ENCODE measurements at places on chromosomes 7 and 10.

DNA sequence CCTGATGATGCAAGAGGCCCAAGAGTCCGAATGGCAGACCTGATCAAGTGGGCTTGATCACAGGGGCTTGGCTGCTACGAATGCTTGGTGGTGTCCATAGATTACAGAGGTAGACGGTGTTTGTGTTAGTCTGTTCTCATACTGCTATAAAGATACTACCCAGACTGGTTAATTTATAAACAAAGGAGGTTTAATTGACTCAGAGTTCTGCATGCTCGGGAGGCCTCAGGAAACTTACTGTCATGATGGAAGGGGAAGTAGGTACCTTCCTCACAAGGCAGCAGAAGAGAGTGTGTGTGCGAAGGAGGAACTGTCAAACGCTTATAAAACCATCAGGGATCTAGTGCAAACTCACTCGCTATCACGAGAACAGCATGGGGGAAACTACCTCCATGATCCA, 268.9 kb upstream of the KLF6 start:
- DNase-seq, result no peak

DNA sequence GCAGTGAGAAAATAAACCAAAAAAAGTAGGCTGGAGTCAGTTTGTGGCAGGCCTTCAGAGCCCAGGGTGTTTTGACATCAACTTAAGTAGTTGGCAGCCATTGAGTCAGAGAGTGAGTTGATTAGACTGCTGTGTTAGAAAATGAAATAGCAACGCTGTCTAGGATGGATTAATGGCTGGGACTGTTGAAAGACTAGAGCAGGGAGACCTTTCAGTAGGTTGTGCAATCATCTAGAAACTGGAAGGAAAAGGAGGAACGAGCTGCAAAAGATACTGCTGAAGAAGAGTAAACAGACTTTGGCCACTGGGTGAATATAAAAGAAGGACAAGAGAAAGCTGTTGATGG, 28.6 kb upstream of the TRIL start:
- no peak for DNase-seq

DNA sequence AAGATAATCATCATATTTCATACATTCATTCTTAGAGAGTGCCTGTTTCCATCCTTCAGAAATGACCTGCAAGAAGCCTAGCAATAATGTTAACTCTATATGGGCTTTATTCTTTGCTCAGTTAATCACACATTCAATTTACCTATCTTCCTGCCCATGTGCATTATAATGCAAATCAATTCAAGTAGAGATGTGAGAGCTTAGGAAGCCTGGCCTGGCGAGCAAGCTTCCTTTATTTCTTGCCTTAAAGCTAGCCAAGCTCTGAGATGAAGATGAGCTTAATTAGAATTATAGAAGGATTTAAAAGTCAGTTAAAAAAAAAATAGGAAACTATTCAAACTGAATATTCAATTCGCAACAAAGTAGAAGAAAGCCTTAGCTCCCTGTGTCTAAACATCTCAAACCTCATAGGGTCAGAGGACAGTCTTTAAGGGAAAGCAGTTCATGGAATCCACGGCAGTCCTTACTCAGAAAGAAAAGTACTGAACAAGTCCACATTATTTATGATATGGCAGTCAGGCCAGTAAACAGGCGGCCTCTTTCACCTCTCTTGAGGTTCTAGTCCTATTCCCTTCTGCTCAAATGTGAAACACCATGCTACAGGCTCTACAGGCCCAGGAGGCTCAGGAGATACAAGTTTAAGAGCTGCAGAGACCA, 214.1 kb downstream of the TFEC start:
- no peak for DNase-seq

DNA sequence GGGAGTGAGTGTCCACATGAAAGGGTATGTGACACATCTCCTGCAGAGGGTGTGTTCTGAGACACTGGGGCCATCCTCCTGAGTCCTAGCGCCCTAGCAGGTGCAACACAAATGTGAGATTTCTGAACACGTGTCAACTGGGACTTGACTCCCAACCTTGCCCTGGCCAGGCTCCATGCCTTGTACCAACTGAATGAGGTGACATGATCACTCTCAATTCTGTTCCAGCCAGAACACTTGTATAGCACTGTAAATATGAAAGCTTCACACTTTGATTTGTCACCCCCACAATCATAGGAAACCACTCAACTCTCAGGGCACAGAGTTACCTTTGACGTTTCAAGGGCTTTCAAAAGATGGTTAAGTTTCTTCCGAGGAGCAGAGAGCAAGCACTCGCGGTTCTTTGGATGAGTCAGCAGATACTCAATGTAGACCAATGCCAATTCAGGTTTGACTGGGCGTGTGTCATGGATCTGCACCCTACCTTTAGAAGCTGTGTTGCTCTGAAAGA, 48.6 kb downstream of the NCAPG2 start:
- no peak for DNase-seq

- DNase-seq, result no peak
These were observed 132.3 kb upstream of the VSTM2A start for GRCh38 chr7:54409917-54410316.

GRCh38 chr7:36604806-36605205, 119.5 kb downstream of the AOAH start:
- no peak for DNase-seq

- no peak for DNase-seq
These were observed 181.7 kb downstream of the LRMDA start for GRCh38 chr10:75612904-75613684.

DNA sequence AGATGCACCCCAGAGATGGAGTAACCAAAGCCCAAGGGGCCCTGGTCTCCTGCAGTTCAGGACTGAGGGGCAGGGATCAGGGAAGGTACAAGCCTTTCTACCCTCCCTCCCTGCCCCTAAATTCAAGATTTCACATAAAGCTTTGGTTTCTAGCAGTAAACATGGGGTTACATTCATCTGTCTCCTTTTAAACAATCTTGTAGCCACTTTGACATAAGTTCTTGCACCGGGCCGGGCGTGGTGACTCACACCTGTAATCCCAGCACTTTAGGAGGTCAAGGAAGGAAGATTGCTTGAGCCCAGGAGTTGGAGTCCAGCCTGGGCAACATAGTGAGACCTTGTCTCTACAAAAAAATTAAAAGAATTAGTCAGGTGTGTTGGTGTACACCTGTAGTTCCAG, 4.0 kb upstream of the ACTR3C start:
- DNase-seq, result no peak

DNA sequence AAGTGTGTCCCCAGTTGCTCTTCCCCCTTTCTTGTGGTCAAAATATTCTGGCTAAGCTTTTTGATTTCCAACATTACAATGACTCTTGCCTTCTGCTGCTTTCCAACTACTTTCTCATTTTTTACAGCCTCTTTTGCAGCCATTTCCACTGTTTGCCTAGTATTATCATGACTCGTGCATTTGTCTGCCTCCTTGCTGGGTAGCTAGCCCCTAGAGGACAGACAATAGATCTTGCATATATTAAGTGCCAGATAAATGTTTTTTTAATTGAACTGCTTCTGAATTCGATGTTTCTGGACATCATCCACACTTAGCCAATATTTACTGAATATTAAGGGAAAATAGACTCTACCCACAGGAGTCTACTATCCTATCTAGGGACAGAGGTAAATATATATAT, 124.5 kb downstream of the POU6F2 start:
- DNase-seq, result no peak

GRCh38 chr7:76396864-76397263, 12.6 kb downstream of the SSC4D start:
- no peak for DNase-seq

DNA sequence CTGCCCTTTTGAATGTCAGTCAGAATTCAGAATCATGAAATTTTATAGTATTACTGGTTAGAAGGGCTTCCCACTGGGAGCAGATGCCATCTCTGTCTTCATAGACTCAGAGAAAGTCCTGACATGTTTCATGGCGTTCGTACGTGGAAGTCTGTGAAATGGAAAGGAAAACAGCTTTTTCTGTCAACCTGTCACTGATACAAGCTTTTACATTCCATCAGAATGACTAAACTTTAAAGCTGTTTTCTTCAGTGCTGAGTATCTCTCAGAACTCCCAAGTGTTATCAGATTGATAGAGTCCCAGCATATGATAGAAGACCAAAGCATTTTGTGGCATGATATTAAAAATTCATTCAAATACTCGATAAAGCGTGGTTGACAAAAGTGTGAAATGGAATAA, 726.7 kb upstream of the GALNT17 start:
- no peak for DNase-seq

GRCh38 chr10:114767101-114767985, 54.2 kb upstream of the FHIP2A start:
- DNase-seq, result no peak

DNA sequence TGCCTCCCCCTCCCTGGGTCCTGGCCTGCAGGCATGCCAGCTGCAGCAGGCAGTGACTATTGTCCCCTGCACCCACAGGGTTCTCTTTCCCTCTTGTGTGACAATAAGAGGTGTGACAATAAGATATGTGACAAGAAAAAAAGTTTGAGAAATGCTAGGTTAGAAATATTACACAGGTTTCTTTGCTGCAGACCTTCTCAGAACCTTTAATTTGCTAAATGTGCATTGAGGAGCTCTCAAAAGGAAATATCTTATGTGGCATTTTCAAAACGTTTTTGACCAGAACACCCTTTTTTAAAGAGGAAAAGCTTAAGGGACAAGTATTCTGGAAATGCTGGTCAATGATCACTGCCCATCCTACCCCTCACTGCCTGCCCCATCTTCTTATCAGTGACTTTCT, 117.5 kb downstream of the COL13A1 start:
- DNase-seq, result no peak

- DNase-seq, result no peak
These were observed 93.1 kb downstream of the AUTS2 start for GRCh38 chr7:69691327-69691726.

DNA sequence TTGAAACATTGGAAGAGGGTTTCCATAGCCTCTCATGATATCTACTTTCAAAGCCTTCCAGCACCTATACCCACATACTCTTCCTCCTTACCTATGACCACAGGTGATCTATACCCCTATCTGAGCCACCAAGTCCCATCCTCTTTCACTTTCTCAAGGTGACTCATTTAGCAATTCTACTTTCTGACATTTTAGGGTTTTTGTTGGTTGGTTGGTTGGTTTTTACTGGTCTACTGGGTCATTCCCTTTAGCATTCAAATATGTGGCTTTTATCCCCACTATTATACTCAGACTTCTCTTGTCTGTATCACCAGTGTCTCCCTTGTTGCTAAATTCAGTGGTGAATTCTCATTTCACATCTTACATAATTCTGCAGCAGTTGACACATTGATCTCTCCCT, 130.4 kb upstream of the STEAP4 start:
- no peak for DNase-seq

DNA sequence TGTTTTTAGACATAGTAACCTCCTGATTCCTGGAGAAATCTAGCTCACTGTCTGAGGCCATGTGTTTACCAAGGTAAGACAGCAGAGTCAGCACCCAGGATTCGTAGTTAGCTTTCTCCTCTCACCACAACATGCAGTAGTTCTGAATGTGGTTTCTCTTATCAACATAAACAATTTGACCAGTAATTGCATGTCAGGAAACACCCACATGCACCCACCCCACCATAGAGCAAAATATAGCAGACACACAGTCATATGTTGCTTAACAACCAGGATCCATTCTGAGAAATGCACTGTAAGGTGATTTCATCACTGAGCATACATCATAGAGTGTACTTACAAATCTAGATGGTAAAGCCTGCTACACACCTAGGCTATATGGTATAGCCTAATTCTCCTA, 1004.0 kb downstream of the ANKRD7 start:
- DNase-seq, result no peak

- no peak for DNase-seq
These were observed 218.2 kb upstream of the ETV1 start for GRCh38 chr7:14207711-14208110.

DNA sequence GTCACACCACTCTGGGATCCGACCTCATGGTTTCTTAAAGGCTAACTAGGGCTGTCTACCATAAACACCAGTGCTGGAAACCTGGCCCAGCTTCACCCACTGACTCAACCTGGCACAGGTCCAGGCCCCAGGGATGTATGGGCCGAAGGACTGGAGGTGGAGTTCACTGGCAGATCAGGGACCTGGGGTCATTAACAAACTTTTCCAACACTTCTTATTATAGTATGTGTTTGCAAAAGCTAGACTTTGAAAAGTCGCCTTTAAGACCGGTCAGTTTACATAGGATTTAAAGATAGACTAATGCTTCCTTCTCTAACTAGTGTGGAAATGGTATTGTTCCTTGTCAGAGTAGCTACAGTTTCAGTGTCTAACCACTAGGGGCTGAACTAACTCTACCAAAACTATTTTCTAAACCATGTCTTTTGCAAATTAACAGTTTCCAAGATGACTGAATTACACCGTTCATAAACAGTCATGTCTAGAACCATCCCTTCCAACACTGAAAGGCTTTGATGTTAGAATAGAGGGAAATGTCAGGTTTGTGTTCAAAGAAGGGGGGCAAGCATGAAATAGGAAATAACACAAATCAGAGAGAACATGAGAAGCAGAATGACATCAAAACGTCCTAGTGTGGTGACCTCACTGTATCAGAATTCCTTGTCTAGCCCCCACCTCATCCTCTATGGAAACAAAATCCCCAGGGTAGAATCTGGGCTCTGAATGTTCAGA, 29.7 kb downstream of the STN1 start:
- no peak for DNase-seq

DNA sequence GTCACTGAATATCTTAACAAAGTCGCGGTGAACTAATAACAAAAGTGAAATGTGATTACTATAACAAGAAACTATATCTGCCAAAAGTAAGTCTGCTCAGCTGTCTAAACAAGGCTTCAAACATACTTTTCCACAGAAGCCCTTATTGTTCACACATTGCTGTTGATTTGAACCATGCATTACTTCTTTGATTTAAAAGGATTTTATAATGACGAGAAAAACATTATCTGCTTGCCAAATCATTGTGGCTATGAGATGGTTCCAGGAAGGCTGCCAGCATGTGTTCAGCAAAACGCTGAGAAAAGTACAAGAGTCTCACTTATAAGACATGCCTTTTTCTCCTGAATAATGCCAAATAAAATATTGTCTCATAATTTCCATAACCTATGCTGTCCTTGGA, 24.4 kb downstream of the RNF133 start:
- no peak for DNase-seq
